NCI-H524 (cell line): ENCODE measurements at places on chromosomes 3 and 15.

GRCh38 chr3:88189361-88189810 lies 39.6 kb downstream of the C3orf38 start:
- no peak for DNase-seq

GRCh38 chr3:81968658-81969057 lies 207.2 kb upstream of the GBE1 start:
- DNase-seq: no peak

- DNase-seq: no peak
Observed at GRCh38 chr15:29098652-29099051, 171.0 kb downstream of the NSMCE3 start.

GRCh38 chr15:63473007-63473748 lies 31.2 kb upstream of the USP3 start:
- no peak for DNase-seq

- no peak for DNase-seq
Observed at GRCh38 chr15:38823263-38823662, 258.6 kb upstream of the RASGRP1 start.

DNA sequence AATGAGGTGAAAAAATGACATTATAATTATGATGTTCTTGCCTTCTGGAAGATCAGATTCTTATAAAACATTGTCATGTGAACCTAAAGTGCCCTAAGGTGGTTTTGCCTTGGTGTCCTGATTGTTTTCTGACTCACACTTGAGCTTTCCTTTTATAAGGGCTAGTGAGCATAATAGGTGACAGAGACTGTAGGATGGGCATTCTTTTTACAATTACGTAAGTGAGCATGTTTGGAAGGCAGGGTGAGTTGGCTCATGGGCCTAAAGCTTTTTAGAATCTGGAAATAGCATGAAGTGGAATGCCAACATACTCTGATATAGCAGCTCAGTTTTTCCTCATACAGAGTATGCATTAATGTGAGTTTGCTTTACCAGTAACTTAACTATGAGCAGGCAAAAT lies 41.2 kb downstream of the CRYBG3 start:
- DNase-seq: no peak

DNA sequence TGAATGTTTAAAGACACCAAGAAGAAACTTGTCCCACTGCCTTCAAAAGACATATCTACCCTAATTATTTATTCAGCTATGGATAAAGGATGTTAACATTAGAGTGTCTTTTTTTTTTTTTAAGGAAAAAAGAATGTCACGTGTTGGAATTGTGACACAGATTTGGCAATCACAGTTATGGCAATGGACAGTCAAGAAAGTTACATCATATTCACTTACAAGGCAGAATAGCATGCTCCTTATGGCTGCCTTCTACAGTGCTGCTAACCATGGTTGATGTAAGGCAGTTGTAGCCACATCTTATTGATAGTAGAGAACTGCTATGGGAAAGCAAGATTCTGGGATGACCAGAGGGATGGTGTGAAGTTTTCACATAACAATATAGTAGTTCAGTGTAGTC lies 128.8 kb upstream of the ZBTB20 start:
- DNase-seq: no peak

GRCh38 chr15:70188286-70188685 lies 90.6 kb upstream of the TLE3 start:
- no peak for DNase-seq

DNA sequence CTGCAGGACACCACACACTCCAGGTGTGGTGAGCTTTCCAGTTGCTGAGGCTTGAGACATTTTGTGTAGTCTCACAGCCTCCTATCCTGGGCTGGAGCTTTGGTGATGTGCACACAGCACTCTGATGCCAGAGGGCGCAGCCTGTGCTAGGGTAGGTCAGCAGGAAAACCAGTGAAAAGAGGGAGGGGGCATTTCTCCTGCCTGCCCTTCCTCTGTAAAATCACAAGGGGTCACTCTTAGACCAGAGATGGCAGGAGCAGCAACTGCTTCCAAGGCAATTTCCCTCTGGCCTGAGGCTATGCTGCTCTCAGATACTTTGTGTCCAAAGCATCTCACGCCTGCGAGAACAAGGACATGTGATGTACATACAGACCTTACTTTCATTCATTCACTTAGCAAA lies 16.5 kb upstream of the MUSTN1 start:
- no peak for DNase-seq

GRCh38 chr3:179743913-179744312 lies 91.1 kb downstream of the USP13 start:
- DNase-seq: no peak

DNA sequence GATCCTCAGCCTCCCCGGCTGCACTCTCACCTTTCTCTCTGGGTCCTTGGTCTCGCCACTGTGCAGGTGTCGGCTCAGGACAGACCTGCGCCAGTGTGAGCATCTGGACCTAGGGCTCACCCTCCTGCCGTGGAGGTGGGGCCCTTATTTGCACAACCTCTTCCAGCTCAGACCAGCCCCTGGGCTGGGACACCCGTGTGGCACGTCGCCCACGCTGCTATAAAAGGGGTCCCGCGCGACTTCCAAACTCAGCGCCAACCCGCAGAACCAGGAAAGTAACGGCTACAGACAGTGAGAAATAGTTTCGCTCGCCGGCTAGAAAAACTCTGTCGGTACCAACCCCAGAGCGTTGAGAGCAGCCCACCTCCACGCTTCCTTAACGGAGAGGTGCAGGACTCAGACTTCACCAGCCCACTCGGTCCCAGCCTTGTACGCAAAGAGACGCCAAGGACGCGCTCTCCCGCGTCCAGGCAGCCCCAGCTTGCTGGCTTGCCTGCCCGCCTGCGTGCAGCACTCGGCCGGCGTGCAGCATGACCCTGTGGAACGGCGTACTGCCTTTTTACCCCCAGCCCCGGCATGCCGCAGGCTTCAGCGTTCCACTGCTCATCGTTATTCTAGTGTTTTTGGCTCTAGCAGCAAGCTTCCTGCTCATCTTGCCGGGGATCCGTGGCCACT lies at the start of the genes DUOX2 and DUOXA2:
TSS of gene DUOX2 (minus strand) at position 97 of the 675 bp plus-strand sequence. CDS start 761 bp downstream, outside the sequence.
TSS of gene DUOXA2 (plus strand) at position 251 of the 675 bp plus-strand sequence. CDS start at position 531, 280 bp downstream.
- peak; percentile 40 for DNase-seq

DNA sequence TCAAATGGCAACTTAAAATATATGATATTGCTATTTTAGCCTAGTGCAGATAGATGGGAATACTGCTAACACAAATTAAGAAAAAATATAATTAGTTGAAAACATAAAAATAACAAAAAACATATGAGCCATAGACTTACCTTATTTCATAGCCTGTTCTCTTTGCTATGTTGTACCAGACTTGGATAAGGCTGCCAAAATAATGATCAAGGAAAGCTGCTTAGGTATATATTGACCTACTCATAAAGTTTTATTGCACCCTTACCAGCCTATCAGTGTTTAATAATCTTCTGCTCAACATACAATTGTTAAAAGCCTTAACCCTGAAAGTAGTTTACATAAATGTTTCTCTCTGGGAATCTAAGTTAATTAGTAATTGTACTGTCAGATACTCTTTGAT lies at the start of gene SI:
TSS of gene SI (minus strand) at position 204 of the 400 bp plus-strand sequence. CDS start 2,484 bp downstream, outside the sequence.
- no peak for DNase-seq

DNA sequence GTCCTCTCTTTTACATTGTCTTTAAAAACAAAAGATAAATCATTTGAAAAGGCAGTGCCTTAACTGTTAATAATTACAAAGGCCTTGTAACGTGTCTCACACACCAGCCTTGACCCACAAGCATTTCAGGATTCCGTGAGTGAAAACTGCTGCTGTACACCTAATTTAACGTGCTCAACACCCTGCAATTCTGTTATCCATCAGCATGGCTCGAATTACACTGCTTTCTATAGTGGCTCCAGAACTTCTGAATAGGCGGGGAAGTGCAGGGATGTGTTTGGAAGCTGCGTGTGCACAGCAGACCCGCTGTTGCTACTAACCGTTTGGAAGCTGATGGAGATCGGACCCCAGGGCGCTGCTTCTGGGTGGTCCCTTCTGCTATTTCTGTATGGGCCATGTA lies 9.9 kb upstream of the ETFA start:
- DNase-seq: no peak

GRCh38 chr3:33541918-33542317 lies 101.7 kb upstream of the UBP1 start:
- DNase-seq: no peak
